Ecto neural progenitor cell (in vitro differentiated cells): ENCODE measurements at places on chromosomes 1 and 21.
A peak's percentile ranks its signal among the peaks of the same experiment; 100 is the strongest.

DNA sequence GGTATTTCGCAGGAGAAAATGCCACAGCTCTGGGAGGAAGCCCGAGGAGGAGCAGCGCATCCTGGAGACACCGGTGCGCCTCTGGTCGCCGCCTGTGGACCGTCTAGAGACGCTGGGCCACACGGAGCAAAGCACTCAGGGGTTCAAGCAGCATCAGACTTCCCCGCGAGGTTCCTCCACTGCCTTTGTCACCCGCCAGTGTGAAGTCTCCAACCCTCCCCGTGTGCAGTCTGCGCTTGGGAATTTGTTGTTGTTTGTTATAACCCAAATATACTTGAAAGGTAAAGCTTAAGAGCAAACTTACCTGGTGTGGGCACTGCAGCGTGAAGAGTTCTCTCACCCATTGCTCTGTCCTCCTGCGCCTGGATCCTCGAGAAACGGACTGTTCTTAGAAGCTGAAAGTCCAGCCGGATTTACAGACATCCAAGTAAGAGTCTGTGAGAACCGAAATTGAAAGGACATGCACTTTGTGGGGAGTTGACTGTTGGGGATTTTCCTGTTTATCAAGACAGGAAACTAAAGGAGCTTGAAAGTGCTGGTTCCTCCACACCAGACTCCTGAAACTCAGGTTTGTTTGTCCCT, at the start of gene GBP4:
Gene GBP4 (minus strand): TSS at position 452 of the 582 bp plus-strand sequence. CDS start 108 bp downstream, at position 344.
- no peak for DNase-seq

- no peak for DNase-seq
Measured at GRCh38 chr1:53508991-53509666, 49.9 kb downstream of the DMRTB1 start.

- DNase-seq, result no peak
Measured at GRCh38 chr1:9235096-9235459, 504 bp downstream of the H6PD start.

- no peak for DNase-seq
Measured at GRCh38 chr1:233569636-233570035, 44.3 kb upstream of the KCNK1 start.

- peak; percentile 75 for DNase-seq
Measured at GRCh38 chr1:219812491-219813203, 115.7 kb downstream of the SLC30A10 start.

GRCh38 chr1:15722836-15723532, 13.1 kb upstream of the SLC25A34 start:
- no peak for DNase-seq

DNA sequence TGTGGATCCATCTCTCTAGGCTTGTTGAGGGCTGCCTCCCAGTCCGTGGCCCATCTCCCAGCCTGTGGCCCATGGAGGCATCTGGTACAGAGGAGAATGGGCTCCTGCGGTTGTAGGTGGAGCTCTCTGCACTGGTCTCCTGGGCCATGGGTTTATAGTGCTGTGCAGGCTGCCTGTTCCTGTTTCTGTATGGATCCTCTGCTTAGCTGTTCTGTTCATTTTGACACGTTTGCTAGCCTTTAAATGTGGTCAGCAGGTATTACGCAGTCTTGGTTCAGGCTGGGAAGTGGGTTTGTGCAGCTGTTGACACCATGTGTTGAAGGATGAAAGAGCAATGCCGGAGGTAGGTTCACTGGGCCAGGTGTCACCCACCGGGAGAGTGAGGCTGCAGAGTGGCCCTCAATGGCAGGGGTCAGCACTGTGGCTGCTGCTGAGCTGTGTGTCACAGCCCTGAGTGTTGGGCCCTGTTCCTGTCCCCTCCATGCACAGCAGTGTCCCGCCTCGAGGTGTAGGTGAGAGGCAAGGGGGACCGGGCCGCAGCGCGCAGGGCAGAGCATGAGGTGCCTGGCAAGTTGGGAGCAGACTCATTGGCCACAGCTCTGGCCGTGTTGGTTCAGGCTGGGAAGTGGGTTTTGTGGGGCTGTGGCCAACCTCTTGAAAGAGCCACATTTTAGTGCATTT, 39.0 kb downstream of the SNAP47 start:
- DNase-seq, result no peak

GRCh38 chr1:37073152-37073853, 39.0 kb upstream of the GRIK3 start:
- no peak for DNase-seq

DNA sequence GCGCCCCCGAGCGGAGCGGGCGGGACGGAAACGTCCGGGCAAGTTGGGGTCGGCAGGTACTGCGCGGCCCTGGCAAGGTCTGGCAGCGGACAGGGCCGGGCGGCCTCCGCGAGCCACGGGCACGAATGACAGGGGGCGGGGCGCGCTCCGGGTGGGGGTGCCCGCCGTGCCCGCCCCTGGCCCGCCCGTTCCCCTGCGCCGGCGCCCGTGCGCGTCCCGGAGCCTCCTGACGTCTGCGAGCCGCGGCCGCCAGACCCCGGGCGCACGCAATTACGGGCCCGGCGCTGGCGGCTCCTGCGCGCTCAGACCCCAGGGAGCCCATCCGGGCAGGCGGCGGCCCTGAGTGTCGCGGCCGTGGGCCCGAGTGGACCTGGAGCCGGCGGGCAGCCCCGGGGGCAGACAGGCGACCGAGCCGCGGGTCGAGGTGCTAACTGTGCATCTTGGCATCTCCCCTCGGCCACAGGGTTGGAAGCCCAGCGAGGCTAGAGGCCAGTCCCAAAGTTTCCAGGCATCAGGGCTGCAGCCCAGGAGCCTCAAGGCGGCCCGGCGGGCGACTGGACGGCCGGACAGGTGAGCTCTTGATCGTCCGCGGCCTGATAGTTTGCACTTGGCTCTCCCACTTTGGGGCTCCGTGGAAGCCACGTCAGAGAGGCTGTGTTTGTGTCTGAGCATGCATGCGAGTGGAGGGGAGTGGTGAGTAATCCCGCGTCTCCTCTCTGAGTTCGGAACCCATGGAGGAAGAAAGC, 918 bp downstream of the MIB2 start:
- no peak for DNase-seq

DNA sequence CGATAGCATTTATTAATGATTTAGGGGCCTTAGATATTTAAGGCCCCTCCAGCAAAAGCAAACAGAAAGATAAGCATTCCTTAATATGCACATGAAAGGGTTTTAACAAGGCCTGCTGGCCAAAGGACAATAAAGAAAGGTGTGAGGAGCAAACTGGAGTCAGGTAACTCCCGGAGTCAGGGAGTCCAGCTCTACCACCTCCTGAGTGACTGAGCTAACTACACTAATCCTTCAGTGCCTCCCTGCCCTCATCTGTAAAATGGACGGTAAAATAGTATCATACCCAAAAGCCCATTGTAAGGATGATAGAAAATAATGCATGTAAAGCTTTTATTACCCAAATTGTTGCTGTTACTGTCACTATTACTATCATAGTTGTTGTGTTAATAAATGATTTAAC, 161.7 kb downstream of the SIPA1L2 start:
- DNase-seq, result no peak

- no peak for DNase-seq
Measured at GRCh38 chr1:97489834-97490233, 431.0 kb downstream of the DPYD start.

GRCh38 chr1:246632281-246633168, 66.3 kb downstream of the CNST start:
- DNase-seq, result no peak

DNA sequence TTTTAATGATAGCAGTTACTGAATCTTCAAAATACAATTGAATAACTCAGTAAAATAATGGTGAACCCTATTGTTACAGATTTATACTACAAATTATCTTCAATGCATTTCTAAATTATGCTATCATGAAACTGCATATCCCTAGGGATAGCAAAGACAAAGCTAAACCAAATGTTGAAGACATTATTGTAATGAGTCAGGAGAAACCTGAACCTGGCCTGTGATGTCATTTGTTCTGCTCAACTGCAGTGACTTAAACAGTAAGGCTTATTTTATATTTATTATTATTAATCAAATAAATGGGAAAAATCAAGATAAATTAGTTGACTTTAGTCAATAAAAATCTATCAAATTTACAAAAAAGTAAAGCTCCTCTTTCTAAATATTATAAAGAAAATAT, 100.3 kb downstream of the UCHL5 start:
- no peak for DNase-seq

DNA sequence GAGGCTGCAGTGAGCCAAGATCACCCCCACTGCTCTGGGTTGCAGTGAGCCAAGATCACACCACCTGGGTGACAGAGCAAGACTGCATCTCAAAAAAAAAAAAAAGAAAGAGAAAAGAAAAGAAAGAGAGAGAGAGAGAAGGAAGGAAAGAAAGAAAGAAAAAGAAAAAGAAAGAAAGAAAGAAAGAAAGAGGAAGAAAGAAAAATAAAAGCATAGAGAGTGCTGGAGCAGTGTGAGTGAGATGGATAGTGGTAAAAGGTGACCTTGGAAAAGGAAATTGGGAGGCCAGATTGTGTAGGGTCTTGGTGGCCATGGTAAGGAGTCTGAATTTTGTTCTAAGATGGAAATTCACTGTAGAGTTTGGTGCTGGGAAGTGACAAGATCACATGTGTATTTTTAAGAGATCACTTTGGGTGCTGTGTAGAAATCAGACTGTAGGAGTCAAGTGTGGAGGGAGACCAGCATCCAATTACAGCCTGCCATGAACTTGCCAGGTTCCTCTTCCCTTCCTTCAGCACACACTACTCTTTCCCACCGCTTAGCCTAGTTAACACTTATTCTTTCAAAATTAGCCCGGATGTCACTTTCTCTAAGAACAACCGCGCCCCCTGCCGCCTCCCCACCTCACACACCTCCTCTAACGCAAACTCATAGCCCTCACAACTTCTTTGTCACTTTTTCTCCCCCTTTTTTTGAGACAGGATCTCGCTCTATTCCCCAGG, 17.9 kb downstream of the MTX1 start:
- DNase-seq, result peak; percentile 71

DNA sequence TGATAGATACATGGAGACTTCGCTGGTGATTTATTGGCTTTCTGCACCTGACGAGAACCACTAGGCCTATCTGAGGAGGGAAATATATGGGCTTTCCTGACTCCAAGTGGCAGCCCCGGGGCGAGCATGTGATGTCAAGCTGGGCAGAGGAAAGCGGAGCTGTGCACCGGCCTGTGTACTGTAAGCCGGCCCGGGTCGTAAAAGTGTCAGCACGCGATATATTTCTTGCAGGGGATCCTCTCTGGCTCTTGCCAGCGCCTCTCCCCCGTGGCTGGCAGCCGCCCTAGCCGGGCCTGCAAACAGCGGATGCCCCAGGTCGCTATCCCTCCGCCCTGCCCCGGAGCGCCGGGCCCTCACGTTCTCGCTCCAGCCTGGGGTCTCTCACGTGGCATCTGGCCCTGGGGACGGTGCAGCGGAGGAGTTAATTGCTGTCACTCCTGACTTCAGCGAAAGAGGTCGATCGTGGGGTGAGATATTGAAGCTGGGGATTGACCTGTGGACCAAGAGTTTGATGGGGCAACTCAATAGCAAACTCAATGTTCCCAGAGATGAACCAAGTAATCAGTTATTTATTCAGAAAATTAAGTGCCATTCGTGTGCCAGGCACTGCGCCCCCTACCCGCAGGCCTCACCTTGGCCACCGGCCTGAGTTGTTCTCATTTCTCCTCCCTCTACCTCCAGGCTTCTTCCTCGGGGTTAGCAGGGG, 41.0 kb upstream of the HAO2 start:
- peak; percentile 72 for DNase-seq

GRCh38 chr1:117676615-117677130, 70.8 kb downstream of the TENT5C start:
- DNase-seq, result no peak

- DNase-seq, result no peak
Measured at GRCh38 chr1:56320464-56321149, 258.8 kb downstream of the PLPP3 start.

DNA sequence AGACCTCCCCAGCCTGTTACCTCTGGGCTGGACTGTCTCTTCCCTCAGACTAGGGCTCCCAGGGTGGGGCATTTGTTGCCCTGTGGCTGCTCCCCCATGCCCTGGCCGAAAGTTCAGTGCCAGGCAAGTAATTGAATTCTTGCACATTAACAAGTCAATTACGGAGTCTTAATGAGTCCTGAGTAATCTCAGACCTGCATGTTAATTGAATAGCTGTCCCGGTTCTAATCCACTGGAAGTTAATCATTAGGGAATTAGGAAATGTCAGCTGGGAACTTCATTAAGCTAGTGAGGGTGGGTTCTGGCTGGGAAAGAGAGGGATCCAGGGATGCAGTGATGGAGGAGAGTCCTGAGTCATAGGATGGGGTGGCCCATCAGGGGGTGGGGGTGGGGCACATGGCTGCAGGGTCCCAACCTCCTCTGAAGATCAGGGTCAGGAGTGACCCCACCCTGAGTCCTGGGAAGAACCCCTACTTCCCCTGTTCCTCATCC, 47.1 kb upstream of the CSF3R start:
- no peak for DNase-seq

DNA sequence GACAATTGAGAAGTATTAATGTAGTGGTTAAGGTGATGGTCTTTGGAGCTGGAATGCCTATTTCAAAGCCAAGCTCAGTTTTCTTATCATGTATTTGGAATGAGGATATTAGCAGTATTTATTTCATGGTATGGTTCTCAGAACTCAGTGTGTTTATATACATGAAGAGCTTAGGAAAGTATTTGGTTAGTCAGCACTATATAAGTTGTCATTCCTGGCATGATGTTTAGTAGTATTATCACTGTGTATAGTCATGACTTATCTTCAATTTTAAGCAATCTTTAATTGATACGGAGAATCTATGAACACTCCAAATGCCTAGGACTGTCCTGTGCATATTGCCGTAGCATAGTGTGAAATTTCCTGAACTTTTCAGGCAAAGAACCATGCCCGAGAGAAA, 501.9 kb upstream of the USP24 start:
- no peak for DNase-seq

GRCh38 chr1:55057956-55058298, 18.6 kb downstream of the PCSK9 start:
- DNase-seq, result no peak

DNA sequence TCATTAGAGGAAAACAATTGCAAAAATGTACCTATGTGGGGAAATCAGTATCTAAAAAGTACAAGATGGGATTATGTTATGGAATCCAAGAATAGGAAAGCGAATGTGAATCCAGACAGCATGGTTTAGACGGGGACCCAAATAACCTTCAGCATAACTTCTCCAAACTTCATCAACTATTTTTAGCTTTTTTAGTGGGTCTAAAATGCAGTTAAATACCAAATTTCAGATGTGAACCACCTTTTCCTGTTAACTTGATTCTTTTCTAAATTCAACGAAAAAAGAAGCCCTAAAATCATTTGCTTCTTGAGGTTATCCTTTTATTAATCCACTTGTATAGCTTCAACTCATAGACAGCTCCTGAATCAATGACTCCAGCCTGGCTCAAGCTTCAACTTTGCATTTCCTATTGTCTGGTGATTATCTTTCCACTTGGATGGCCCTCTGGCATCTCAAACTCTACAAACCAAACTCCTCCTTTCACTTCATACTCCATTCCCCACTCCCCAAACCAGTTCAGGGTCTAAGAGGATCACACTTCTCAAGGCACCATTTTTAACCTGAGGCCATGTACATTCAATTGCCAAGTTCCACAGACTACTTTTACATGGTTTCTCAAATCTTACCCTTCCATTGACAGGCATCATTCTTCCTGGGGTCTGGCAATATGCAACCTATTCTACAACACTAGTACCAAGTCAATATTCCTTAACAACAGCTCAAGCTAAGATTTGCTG, 7.4 kb downstream of the ERRFI1 start:
- peak; percentile 61 for DNase-seq

- DNase-seq, result no peak
Measured at GRCh38 chr1:152995842-152996241, 5.7 kb upstream of the SPRR3 start.
